ENCODE measurements at places on chromosomes 3 and 15. TPM values are rescaled to one million over a fixed set of nuclear protein-coding genes. Genes with fewer than 3 reads are reported as not detected.

GRCh38 chr3:48140336-48140757, 47.9 kb downstream of the CDC25A start:
- no peaks in the 10 kb centered on the region for H3K27me3 ChIP-seq
- H3K4me3 ChIP-seq, result no peak overlapping the region
- peaks cover 9% of the 10 kb centered on the region for H3K4me1 ChIP-seq
- no peak for DNase-seq
- no peak overlapping the region for H3K27ac ChIP-seq
- H3K36me3 ChIP-seq, result no peaks in the 10 kb centered on the region

DNA sequence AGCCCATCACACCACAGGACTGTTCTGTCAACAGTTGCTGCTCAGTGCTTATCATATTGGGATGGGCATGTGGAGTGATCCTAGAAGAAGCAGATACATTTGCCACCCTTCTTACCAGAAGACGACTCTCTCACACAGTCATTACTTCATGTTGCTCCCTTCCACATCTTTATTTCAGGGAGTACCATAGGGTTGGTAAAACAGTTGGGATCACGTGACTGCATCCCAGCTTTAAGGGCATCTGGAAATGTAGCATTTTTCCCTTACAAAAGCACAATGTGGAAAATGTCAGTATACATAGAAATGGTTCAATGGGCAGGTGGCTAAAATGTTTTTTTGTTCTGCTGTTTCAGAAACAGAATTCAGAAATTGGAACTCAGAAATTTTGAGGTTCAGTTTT, 791.0 kb downstream of the OTOL1 start:
- no peak overlapping the region for H3K4me3 ChIP-seq
- no peak for DNase-seq
- H3K36me3 ChIP-seq, result no peaks in the 10 kb centered on the region
- H3K27me3 ChIP-seq, result no peaks in the 10 kb centered on the region
- no peaks in the 10 kb centered on the region for H3K4me1 ChIP-seq
- H3K27ac ChIP-seq, result no peak overlapping the region

DNA sequence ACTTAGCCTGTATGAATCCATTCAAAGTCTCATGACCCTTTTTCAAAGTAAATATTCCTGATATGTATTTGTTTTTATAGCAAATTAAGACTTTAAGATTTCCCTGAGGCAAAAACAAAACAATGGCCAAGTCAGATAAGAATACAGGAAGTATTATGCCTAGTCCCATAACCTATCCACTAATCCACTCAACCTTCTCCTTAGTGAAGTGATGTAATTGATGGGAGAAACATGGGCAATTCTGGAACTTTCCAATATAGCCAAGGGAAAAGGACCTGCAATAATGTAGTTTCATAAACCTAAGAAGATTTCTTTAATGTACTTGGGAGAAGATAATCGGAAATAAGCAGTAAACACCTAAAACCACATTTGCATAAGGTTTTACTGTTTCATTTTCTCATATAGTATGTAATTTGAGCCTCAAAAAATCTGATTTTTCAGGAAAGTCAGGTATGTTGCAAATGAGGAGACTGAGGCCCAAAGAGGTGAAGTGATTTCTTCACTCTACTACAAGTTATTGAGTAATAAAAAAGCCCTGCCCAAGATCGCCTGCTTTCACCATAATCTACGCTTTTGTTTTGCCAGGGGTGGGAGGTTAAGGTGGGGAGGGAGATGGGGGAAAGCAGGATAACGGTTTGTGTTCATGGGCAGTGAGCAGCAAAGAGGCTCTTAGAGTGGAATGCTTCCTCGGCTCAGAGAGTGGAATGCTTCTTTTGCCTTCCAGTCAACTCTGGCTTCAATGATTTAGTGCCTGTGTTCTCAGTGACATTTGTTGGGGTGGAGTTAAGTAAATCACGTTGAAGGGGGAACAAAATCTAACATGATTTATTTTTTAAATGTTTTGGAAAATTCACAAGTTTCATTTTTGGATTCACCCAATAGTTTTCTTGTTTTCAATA, 95.0 kb upstream of the FNDC3B start:
- peaks cover 10% of the 10 kb centered on the region for H3K4me1 ChIP-seq
- H3K36me3 ChIP-seq, result no peaks in the 10 kb centered on the region
- DNase-seq, result peak; percentile 55
- no peaks in the 10 kb centered on the region for H3K27me3 ChIP-seq

ACTRT3 gene
- 0.45 TPM for total RNA-seq

REC114 gene
- not detected for total RNA-seq

All from stomach (tissue), 19 donors.